ENCODE measurements at places on chromosomes 5 and 9.

DNA sequence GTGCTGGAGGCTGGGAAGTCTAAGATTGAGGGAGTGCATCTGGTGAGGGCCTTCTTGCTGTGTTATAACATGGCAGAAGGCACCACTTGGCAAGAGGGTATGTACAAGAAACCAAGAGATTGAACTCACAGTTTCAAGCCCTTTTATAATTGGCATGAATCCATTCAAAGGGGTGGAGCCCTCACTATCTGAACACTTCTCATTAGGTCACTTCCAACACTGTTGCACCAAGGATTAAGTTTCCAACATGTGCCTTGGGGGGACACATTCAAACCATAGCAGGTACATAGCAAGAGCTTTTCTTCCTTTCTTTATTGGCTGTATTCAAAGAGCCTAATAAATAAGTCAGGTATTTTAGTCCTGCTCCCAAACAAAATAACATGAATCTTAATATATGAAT is 62.7 kb downstream of the PRELID2 start:
- no peak for DNase-seq

- DNase-seq = peak; percentile 48
These were observed 1061.3 kb upstream of the DMAC1 start for GRCh38 chr9:8860925-8861324.

- DNase-seq = no peak
These were observed 232.7 kb downstream of the CCDC171 start for GRCh38 chr9:15785584-15785983.

GRCh38 chr5:122201365-122201764 is 72.0 kb downstream of the ZNF474 start:
- no peak for DNase-seq

DNA sequence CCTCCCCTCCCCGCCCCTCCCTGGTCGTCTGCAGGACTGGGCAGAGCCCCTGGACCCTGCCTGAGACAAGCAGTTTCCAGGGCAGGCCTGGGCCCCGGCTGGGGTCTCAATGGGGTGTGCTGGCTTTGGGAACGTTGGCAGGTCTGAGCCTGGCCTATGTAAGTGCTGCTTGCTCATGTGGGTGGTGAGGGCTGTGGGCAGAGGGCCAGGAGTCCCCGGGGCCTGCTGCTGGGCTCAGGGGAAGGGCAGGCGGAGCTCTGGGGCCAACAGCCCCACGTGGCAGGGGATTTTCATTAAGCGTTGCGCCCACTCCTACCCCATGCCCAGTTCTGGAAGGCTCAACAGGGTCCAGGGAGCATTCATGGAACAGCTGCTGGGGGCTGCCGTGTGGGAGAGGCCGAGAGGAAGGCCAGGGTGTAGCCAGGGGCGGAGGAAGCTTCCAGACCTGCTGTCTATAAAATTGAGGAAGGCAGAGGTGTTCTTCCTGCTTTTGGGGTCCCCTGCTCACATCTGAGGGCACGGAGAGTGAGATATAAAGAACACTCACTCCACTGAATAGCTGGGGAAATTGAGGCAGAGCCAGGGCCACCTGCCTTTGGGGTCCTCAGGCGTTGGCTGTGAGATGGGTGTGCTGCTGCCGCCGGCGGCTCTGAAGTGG is 32.5 kb downstream of the RXRA start:
- DNase-seq = no peak

GRCh38 chr5:62600560-62601252 is 22.1 kb downstream of the LRRC70 start:
- no peak for DNase-seq

DNA sequence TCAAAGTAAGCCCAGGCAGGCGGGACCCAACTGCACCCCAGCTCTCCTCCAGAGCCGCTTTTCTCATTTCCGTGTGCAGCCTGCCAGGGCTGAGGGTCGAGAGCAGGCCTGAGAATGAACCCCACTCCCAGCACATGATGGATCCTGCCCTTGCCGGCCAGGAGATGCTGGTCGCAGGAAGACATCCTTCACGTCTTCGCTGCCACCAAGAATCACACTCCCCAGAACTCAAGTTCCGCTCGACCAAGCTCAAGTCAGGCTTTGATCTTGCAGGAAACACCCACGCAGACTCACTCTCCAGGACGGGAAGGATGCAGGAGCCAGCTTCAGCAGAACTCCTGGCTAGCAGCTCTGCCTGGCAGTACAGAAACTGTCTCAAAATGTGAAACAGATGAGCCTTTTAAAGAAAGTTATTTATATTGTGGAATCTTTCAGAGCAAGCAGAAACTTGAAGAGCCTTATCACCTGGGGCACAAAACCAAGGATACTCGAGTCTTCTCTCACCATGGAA is 102.4 kb downstream of the ROR2 start:
- peak; percentile 64 for DNase-seq

- DNase-seq = no peak
These were observed 191.9 kb downstream of the EBF1 start for GRCh38 chr5:158907856-158908255.

DNA sequence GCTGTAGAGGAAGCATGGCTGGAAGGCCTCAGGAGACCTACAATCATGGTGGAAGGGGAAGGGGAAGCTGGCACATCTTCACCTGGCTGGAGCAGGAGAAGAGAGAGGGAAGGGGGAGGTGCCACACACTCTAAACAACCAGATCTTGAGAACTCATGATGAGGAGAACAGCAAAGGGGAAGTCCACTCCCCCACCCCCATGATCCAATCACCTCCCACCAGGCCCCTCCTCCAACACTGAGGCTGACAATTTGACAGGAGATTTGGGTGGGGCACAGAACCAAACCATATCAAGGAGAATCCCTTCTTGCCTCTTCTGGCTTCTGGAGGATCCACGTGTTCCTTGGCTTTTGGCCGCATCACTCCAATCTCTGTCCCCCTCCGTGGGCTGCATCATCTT is 13.1 kb upstream of the CMBL start:
- DNase-seq = no peak

GRCh38 chr9:114981063-114981462 is 50.7 kb upstream of the TNFSF8 start:
- DNase-seq = peak; percentile 52

- DNase-seq = no peak
These were observed 93.4 kb upstream of the ITGA2 start for GRCh38 chr5:52895572-52896413.

- DNase-seq = no peak
These were observed 41.4 kb upstream of the F2R start for GRCh38 chr5:76674330-76675066.

GRCh38 chr9:89183146-89183545 is 4.5 kb upstream of the SHC3 start:
- no peak for DNase-seq

- DNase-seq = no peak
These were observed 23.1 kb downstream of the SMAD5 start for GRCh38 chr5:136155761-136156160.

GRCh38 chr9:111610845-111611244 is 11.4 kb upstream of the PTGR1 start:
- no peak for DNase-seq

GRCh38 chr5:95712347-95712958 is 18.7 kb upstream of the RHOBTB3 start:
- peak; percentile 82 for DNase-seq

- DNase-seq = no peak
These were observed 51.6 kb upstream of the TXNDC8 start for GRCh38 chr9:110389148-110389750.

DNA sequence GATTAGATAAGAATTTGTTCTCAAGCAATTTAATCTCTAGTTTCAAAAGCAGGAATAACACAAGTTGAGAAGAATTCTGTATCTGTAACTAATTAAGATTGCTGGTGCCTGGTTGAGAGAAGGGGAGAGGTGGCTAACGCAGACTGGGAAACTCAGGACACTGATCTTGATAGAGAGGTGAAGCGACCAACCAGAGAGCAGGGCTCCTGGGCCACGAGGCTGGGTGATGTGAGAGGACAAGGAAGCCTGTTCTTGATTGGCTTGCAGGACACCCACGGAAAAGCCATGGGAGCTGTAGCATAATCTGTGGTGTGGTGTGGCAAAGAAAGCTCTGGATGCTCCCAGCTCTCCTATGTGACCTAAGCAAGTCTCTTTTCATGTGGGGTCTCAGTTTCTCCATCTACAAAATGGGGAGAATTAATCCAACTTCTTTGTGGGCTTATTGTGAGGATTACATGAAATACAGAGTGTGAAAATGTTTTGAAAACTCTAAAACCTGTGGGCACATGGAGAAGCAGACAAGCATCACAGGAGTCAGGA is 594.1 kb upstream of the BRINP1 start:
- DNase-seq = peak; percentile 30

- DNase-seq = peak; percentile 23
These were observed 673.2 kb downstream of the CDH18 start for GRCh38 chr5:19314840-19315239.

GRCh38 chr5:157951673-157952373 is 92.9 kb upstream of the CLINT1 start:
- no peak for DNase-seq

- DNase-seq = no peak
These were observed 17.5 kb downstream of the GOLPH3 start for GRCh38 chr5:32156635-32157034.
